ENCODE measurements at places on chromosomes 3 and 15.
A peak's percentile ranks its signal among the peaks of the same experiment; 100 is the strongest.

GRCh38 chr3:71652781-71653413 lies 69.4 kb upstream of the FOXP1 start:
- no peak overlapping the region for H3K4me3 ChIP-seq
- H3K27me3 ChIP-seq, result no peaks in the 10 kb centered on the region

DNA sequence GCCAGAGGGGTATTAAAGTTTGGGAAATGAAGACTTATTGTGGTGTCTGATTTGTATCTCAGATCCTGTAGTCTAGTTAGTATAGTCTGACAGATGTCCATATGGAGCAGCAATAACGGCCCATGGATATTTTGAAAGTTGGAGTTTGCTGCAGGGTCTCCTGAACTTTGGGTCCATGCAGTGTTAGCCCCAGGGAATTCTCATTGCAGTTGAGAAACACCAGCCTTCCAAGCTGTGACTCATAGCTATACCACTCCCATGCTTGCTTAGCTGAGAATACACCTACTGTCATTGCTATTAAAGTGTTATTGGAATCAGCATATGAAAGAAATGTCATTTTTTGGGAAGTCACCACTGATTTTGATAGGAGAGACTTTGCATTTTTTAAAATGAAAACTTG lies 29.2 kb downstream of the TMOD2 start:
- peaks cover 5% of the 10 kb centered on the region for H3K4me1 ChIP-seq
- no peak for DNase-seq
- H3K27me3 ChIP-seq, result no peaks in the 10 kb centered on the region
- H3K36me3 ChIP-seq, result peaks cover 24% of the 10 kb centered on the region

GRCh38 chr3:171457607-171458061 lies 2.6 kb downstream of the TNIK start:
- DNase-seq, result no peak
- peak overlapping the region; percentile 92 for H3K4me3 ChIP-seq
- H3K27me3 ChIP-seq, result no peaks in the 10 kb centered on the region
- peak overlapping the region; percentile 91 for H3K27ac ChIP-seq
- peaks cover 58% of the 10 kb centered on the region for H3K4me1 ChIP-seq

DNA sequence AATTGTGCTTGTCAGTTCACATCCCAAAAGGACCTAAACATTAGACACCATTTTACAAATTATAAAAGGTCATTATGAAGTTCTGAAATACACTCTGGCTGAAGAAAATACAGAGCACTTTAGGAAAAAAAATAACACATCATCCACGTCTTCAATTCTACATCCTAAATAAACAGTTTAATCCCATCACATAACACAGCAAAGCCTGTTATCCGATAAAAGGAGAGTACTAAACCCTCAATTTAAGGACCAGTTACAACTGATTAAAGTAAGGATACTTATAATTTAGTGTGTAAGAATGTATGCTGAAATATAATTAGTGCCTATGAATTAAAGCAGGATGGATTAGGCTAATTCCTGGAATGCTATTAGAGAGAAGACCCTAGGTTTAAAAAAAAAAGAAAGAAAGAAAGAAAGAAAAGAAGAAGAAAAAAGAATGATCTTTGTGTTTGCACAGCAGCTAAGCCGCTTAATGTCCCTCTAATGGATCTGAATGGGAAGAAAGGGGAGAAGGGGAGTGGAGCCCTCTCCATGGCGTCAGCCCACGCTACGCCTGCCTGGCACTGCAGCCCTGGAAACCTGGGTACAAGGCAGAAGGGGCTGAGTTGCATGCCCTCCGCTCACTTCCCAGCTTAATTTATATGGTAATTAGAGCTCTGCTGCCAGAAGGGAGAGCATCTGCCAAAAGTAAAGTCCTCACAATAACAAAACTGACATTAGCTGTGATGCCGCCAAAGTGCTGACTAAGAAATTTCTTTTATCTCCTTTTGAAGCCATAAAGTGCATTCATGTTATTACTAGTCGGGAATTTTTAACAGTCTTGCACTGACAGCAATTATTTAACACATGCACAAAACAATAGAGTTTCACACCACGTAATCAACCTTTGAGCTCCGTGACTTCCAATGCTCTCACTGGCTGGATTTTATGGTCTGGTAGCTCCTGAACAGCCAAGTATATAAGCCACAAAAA lies 90.0 kb downstream of the FSIP1 start:
- peaks cover 14% of the 10 kb centered on the region for H3K27me3 ChIP-seq
- no peaks in the 10 kb centered on the region for H3K36me3 ChIP-seq
- no peak overlapping the region for H3K27ac ChIP-seq
- H3K4me3 ChIP-seq, result no peak overlapping the region

DNA sequence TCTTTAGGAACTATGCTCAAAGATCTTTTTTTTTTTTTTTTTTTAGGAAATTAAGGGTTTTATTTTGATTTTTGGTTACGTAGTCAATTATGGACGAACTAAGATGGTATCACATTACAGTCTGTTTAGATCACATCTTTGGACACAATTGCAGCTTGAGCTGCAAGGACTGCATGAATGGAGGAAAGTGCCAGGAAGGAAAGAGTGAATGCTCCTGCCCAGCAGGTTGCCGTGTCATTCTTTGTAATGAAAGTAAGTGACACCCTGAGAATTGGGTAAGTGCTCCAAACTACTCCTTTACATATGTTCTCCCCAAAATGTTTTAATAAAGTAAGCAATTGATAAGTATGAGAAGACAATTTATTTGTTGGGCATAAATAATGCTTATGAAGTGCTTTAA lies 716.5 kb upstream of the GOLIM4 start:
- H3K4me3 ChIP-seq, result no peak overlapping the region
- H3K27me3 ChIP-seq, result no peaks in the 10 kb centered on the region
- no peak overlapping the region for H3K27ac ChIP-seq

GRCh38 chr3:101879623-101880284 lies 30.4 kb downstream of the NFKBIZ start:
- DNase-seq, result no peak
- no peak overlapping the region for H3K4me3 ChIP-seq
- no peaks in the 10 kb centered on the region for H3K4me1 ChIP-seq
- peaks cover 2% of the 10 kb centered on the region for H3K36me3 ChIP-seq

GRCh38 chr3:98600412-98601095 lies 7.1 kb upstream of the CPOX start:
- no peak overlapping the region for H3K4me3 ChIP-seq
- peaks cover 25% of the 10 kb centered on the region for H3K27me3 ChIP-seq
- H3K27ac ChIP-seq, result no peak overlapping the region
- no peaks in the 10 kb centered on the region for H3K36me3 ChIP-seq

Measured in central memory CD8-positive, alpha-beta T cell (primary cell).